Daoy (cell line): ENCODE measurements at places on chromosomes 5 and 9.
A peak's percentile ranks its signal among the peaks of the same experiment; 100 is the strongest.

DNA sequence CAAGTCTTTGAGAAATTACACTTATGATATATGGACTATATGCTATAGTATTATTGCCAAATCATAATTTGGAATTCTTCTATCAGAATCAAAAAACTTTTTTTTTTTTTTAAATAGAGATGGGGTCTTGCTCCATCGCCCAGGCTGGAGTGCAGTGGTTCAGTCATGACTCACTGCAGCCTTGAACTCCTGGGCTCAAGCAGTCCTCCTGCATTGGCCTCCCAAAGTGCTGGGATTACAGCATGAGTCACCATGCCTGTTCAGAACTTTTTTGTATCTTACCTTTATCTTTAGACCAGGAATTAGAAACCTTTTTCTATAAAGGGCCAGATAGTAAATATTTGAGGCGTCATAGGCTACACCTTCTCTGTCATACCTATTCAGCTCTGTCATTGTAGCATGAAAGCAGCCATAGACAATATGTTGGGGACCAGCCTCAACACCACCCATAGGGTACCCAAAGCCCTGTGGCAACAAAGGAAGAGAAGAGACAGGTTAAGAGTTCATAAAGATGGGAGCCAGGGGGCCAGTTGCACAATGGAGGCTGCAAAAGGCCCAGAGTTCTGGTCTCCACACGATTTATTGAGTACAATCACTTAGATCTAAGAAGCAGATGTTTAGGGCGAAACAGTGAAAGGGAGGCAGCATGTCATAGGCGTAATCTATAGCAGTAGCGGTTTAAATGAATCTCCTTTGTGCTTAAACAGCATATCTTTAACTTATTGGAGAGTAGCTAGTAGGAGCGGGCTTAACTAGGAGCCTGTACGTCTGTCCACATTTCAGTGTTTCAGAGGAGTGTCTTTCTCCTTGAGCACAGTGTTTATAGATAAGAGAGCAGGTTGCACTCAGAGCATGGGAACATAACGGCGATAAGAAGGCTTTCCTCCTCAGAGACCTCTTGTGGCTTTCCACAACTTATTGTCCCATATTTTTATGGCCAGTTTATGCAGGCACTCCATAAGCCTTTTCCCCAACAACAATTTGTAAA lies 12.5 kb downstream of the ECM2 start:
- no peak for DNase-seq

DNA sequence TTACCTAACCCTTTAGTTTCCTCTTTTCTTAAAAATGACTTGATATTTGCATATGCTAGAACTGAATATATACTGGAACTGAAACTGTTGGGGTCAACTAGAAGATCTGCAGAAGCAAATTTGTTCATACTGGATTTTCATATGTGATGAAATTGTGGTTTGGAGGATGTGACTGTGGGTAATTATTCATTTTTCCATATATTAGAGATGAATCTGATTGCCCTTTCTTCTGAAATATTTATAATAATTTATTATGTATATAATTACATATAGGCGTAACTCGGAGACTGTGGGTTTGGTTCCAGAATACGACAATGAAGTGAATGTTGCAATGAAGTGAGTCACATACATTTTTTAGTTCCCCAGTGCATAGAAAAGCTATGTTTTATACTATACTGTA lies 149.1 kb downstream of the ATP10B start:
- no peak for DNase-seq

DNA sequence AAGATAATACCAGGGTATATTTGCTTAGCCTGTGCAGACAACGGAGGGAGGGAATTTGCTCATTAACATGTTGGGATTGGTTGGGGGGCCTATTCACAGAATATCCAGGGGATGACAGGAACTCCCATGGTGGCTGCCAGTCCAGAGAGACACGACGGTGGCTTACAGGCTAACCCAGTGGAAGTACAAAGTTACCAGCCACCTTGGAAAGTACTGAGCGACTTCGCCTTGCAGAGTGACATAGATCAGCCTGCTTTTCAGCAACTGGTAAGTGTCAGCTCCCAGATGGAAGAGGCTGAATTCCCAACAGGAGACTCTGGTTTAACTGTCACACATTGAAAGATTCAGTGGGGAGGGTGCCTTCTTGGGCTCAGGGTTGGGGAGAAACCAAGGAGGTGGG lies 7.9 kb downstream of the ISL1 start:
- DNase-seq = no peak

- DNase-seq = no peak
Observed at GRCh38 chr5:121031491-121031890, 567.4 kb downstream of the PRR16 start.

GRCh38 chr5:138772986-138773594 lies 19.9 kb downstream of the CTNNA1 start:
- no peak for DNase-seq

- DNase-seq = no peak
Observed at GRCh38 chr5:158133369-158133768, 274.4 kb upstream of the CLINT1 start.

DNA sequence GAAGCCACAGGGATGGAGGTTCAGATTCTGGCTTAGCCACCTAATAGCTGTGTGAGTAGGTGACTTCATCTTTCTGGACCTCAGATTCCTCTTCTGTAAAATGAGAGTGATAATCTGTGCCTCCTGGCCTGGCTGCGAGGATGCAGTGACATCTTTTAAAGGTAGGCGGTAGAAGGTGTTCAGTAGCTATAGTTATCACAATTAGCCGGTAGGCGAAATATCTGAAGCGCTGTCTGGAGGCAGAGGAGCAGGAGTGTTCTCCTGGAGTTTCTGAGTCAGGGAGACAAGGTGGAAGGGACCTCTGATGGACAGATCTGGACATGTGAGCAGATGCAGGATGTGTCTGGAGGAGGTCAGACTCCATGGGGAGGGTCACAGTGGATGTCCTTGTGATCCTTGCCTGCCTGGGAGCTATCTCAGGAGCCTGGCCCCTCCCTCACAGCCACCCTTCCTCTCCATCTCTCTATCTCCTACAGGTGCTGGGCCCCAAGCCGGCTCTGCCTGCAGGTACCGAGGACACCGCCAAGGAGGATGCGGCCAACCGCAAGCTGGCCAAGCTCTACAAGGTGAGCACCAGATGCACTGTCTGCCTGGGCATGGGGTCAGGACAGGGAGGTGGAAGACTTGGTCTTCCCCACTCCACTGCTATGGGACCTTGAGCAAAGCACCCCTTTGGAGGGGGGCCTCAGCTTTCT lies 45.6 kb downstream of the GSN start:
- no peak for DNase-seq

DNA sequence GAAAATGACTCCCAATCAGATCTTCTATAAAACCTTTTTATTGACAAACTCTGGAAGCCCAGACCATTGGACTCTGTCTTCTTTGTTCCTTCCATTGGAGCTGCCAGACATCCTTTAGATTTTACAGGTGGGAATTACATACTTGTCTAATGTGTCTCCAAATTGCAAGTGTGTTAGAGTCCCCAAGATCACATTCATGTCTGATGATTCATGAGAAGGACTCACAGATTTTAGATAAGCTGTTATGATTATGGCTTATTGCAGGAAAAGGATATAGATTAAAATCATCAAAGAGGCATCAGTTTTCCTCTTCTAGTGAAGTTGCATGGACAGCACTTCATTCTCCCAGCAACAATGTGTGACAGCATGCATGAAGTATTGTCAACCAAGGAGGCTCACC lies 70.4 kb downstream of the MUSK start:
- no peak for DNase-seq

GRCh38 chr9:114638404-114638803 lies 19.2 kb downstream of the TEX53 start:
- no peak for DNase-seq

DNA sequence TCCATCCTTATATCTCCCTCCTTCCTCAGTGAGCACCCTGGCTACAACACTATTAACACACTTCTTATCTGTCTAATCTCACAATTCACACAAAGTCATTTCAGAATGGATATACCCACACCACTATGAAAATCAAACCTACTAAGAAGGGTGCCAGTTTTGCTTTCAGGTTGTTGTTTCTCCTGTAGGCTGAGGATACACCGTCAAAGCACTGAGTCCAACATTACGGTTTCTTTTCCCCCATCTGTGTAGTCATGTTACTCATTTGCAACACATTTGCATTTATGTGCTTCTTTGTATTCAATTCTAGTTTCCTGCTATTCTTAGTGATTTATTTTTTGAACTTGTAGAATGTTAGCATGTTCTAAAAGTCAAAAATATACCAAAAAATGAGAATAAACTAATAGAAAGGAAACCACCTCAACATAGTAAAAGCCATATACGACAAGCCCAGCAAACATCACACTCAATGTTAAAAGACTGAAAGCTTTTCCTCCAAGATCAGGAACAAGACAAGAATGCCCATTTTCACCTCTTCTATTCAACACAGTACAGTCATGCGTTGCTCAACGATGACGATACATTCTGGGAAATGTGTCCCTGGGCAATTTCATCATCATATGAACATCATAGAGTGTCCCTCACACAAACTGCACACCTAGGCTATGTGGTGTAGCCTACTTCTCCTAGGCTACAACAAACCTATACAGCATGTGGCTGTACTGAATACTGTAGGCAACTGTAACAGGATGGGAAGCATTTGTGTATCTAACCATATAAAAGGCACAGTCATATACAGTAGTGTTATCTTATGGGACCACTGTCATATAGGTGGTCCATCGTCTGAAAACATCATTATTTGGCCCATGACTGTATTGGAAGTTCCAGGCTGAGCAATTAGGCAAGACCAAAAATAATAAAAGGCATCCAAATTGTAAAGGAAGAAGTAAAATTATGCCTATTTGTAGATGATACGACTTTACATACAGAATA lies 6.3 kb downstream of the ROR2 start:
- no peak for DNase-seq

- DNase-seq = no peak
Observed at GRCh38 chr9:100394816-100395215, 32.1 kb upstream of the MSANTD3 start.

DNA sequence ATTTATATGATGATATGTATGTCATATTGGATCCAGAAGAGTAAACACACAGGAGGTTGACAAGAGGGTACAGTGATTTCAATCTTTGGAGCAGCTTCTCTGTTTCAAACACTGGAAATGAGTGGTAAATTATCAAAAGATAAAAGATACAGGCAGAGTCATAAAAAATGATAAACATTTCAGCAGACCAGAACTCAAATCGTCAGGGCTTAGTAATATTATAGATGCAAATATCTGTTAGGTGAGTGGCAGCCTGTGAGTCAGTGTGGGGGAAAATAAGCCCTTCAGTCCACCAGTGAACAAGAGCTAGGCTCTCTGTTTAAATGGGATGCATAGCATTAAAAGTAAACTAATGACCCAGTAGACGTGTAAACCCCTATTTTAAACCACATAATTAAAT lies 1378.1 kb downstream of the EFNA5 start:
- DNase-seq = peak; percentile 55

- peak; percentile 18 for DNase-seq
Observed at GRCh38 chr9:79254900-79255650, 316.7 kb upstream of the TLE4 start.
